Common myeloid progenitor, CD34-positive (primary cell): ENCODE measurements at places on chromosomes 12 and 14.

DNA sequence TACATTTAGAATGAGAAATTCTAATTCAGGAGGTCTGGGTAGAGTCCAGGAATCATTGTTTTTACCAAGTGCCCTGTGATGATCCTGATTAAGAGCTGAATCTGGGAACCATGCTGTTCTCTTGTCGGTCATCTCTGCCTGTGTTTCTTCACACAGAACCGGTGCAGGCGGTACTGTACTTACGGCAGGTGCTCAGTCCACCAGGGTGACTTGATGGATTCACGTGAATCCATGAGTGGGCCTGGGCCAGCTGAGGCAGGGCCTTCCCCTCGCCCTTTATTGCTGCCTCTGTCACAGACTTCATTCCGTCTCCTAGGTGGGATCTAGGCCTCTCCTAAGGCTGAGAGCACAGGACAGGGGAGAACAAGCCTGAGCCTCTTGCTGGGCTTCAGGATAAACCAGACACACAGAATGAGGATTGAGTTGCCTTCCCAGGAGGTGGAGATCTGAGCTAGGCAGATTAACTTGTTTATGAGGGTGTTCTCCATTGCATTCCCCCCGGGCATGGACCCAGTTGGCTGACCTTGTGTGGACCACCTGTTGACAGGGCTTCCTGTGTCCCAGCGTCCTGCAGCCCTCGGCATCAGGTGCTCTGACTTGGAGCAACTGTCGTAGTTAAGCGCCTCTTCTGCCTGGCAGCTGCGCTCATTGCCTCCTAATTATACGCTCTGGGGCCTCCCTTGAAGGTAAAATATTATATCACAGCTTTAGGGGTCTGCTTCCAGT is 42.1 kb downstream of the B4GALNT3 start:
- DNase-seq = no peak

DNA sequence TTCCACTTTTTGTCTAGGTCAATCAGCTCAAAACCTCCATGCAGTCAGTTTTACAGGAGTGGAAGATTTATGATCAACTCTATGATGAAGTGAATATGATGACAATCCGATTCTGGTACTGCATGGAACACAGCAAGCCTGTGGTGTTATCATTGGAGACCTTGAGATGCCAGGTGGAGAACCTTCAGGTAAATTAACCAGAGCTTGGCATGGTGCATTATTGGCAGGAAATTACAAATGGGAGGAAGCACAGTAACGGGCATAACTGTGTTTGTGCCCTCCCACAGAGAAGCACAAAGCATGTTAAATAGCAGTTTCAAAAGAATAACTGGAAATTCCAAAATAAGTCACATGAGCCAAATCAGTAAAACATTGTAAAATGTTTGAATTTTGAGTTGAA is 135.6 kb downstream of the ESR2 start:
- no peak for DNase-seq

DNA sequence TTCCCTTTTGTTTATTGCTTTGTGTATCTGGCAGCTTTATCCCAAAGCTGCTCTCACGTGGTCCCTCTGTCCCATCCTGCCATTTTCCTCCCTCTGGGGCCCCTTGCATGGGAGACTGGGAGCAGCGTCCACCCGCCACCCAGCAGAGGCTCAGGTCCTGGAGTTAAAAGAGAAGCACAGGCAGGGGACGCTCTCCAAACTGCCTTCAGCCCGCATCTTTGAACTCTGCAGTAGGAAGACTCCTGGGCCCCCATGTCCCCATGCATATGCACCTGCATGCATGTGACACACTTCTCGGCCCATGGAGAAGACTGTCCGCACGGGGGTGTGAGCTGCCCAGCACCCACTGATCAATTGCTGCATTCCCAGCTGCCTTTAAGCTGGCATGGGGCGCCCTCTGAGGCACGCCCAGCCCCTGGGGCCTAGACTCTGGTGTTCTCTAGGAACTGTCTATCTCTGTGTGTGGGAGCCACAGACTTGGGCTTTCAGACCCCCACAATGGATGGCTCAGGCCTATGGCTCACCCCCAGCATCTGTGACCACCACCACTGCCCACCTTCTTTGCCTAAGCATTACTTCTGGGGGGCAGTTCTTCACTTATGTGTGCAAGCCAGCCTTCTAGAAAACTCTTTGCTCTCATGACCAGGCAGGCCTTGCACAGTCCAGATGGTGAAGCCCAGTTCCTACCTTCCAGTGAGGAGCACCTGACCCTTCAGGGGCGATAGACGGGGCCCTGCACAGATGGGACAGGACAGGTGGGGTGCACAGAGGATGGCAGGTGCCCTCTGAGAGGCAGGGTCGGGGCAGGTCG is 96.1 kb upstream of the DIO3 start:
- no peak for DNase-seq

GRCh38 chr14:93121030-93121834 is 5.5 kb upstream of the ITPK1 start:
- DNase-seq = no peak

DNA sequence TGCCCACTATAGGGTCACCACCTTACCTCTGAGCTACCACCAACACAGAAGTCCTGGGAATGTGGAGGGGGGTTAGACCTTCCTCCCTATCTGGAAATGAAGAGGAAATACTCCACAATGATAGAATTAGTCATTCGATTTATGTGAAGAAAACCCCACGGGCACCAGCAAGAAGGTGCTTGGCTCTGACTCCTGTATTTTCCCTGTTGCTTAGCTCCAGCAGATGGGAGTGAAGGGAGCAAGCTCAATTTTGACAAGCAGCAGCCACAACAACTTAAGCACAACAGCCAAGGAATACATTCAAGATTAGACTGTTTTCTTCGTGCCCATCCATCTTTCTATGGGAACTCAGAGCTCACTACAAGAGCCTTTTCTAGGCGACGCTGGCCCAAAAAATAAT is 191.7 kb downstream of the SPTSSA start:
- DNase-seq = no peak

DNA sequence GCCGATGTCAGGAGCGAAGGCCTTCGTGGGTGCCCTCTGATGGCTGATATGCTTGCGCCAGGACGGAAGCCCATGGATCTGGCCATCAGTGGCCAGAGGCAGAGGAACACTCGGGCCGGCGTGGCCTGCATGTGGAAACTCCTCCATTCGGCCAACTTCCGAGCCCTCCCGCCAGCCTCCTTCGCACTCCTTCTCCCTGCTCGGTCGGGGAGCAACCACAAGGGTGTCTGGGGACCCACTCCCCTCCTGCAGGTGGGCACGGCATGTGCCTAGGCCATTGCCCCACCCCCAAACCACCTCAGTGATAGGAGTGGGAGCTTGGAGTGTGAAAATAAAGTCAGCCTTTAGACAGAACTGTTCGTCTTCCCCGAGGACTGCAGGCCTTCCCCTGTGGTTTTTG is 231.3 kb downstream of the BCL11B start:
- no peak for DNase-seq

- DNase-seq = no peak
These were observed 105.1 kb downstream of the LRIG3 start for GRCh38 chr12:58815235-58815634.

DNA sequence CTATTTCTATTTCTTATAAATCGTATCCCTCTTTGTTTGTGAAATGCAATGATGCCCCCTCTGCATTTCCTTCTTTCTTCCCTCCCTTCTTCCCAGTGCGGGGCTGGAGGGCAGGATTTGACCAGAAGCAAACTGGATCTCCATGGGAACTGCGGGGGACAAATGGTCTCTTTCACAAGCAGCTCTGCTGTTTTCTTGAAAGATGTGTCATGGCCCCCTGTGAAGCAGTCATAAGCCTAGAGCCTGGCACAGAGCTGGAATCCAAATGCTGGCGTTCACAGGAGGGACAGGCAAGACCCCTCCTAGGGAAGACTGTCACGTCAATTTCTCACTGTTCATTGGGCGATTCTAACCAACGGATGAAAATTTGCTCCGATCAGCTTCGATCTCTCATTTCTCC is 203.5 kb upstream of the NOS1 start:
- no peak for DNase-seq

DNA sequence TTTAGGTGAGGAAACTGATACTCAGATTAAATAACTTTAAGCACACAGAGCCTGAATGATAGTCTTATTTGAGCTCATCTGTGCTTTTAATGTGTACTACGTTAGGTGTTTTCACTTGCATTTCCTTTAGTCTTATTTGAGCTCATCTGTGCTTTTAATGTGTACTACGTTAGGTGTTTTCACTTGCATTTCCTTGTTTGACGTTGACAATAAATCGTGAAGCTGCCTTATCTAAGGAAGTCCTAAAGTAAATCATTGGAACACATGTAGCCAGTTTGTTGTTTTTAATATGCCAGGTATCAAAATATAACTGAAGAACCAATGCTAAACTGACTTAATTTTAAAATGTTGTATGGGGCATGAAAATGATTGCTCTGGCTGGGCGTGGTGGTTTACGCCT is 2.0 kb downstream of the RAP1B start:
- no peak for DNase-seq

GRCh38 chr12:57404966-57405640 is 25.7 kb downstream of the R3HDM2 start:
- no peak for DNase-seq

DNA sequence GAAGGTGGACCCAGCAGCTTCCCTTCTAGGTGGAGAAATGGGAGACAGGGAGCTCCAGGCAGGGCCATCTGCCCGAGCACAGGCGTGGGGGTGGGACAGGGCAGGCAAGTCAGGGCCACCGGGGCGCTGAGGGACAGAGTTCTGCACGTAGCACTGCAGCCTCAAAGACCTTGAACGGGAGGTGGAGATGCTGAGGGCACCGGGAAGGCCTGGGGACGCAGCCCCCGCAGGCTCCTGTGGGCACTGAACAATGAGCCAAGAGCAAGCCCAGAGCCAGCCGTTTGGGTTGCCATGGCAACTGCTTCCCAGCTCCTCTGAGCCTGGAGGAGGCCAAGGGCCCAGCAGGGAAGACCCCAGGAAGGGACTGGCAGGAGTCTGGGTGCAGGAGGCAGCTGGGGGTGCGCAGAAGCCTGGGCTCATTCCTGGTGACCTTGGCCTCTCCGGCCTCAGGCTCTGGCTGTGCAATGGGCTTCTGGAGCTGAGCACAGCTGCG is 3.4 kb downstream of the LBHD2 start:
- no peak for DNase-seq

DNA sequence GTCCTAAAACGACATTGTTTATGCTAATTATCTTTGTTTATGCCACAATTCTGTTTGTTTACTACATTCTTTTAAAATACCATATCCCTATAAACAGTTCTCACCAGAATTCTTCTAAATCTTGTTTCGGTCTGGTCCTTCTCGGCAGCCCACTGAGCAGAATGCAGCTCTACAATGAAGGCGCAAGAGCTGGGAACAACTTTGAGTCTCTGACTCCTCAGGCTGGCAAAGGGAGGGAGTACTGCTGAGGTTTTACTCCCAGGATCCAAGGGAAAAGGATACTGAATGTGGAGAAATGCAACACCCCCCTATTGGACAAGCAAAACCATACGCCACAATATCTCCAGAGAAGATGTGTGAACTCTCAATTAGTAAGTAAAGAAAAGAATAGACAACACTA is 5.4 kb downstream of the SOX5 start:
- DNase-seq = no peak

DNA sequence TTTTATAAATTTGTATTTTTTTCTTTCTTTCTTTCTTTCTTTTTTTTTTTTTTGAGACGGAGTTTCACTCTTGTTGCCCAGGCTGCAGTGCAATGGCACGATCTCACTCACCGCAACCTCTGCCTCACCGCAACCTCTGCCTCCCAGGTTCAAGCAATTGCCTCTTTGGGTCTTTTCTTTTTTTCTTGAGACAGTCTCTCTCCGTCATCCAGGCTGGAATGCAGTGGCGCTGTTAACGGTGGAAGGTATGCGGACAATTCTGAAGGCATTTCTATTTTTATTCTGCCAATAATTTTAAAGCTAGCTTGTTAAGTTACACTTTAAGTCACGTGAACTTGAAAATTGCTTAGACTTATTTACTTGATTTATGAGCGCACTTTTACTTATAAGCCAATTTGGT is 8.8 kb upstream of the PHC1 start:
- no peak for DNase-seq

GRCh38 chr12:75883241-75883640 is 148.3 kb downstream of the PHLDA1 start:
- no peak for DNase-seq

GRCh38 chr12:92466391-92467305 is 236.1 kb upstream of the PLEKHG7 start:
- DNase-seq = no peak
